Astrocyte (in vitro differentiated cells and primary cell): ENCODE measurements at places on chromosomes 4 and X.

GRCh38 chr4:185833055-185833598 lies 21.1 kb upstream of the SORBS2 start:
- peak; percentile 90 for DNase-seq

GRCh38 chr4:174999407-174999806 lies 81.2 kb downstream of the ADAM29 start:
- DNase-seq: peak; percentile 39

- no peak for DNase-seq
Observed at GRCh38 chrX:69015564-69016292, 149.5 kb downstream of the PJA1 start.

DNA sequence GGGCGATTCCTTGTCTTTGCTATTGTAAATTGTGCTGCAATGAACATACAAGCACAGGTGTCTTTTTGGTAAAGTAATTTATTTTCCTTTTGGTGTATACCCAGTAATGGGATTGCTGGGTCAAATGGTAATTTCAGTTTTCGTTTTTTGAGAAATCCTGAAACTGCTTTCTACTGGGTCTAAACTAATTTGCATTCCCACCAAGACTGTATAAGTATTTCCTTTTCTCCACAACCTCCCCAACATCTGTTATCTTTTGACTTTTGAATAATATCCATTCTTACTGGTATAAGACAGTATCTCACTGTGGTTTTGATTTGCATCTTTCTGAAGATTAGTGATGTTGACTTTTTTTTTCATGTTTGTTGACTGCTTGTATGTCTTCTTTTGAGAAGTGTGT lies 2506.0 kb downstream of the PCDH7 start:
- no peak for DNase-seq

DNA sequence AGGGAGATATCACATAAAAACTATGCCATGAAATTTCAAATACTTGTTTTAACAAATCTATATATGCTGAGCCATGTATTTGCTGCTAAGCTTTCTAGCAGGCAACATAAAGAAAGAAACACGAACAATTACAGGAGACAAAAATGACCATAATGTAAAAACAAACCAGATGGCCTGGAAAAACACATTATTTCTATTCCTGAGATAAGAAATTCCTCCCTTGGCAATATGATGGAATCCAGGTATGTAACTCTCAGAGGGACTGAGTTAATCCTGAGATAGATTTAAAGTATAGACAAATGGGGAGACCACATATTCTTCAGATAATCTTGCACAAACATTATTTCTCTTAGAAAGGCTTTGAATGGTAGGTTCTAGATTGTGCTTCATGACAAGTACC lies 224.1 kb upstream of the MAB21L2 start:
- no peak for DNase-seq

- DNase-seq: peak; percentile 0
Observed at GRCh38 chrX:49754233-49754857, 58.6 kb upstream of the PAGE1 start.

DNA sequence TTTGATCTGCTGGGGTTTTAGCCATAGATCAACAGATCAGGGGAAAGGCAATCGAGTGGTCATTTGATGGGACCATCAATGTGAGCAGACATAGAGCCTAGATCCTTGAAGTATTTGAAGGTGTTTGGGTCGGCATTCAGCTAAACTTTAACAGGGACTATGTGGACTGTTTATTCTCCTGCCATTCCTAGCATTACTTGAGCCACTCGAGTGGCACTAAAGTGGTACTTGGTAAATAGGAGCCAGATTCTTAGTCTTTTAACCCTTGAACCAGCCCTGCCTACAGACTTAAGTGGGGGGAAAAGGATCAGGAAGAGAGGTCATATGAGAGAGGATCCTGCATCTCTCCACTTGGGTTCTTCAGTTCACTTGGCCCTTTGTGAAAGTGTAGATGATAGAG lies 3.8 kb downstream of the MSN start:
- no peak for DNase-seq

DNA sequence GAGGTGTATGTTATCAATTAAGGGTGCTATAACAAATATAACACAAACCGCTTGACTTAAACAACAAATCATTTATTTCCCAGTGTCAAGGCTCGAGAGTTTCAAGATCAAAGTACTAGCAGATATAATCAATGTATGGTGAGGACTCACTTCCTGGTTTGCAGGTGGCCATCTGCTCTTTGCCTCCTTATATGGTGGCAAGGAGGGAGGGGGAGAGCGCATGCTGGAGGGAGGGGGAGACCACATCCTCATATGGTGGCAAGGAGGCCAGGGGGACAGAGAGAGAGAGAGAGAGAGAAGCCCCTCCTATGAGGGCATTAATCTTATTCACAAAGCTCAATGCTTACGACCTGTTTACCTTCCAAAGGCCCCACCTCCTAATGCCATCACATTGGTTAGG lies 372.3 kb upstream of the SPOCK3 start:
- DNase-seq: no peak

- peak; percentile 7 for DNase-seq
Observed at GRCh38 chr4:187183826-187184225, 460.2 kb upstream of the FAT1 start.

GRCh38 chrX:134654398-134655012 lies 3.8 kb downstream of the PLAC1 start:
- DNase-seq: no peak

- no peak for DNase-seq
Observed at GRCh38 chr4:119081943-119082342, 53.7 kb upstream of the MYOZ2 start.

DNA sequence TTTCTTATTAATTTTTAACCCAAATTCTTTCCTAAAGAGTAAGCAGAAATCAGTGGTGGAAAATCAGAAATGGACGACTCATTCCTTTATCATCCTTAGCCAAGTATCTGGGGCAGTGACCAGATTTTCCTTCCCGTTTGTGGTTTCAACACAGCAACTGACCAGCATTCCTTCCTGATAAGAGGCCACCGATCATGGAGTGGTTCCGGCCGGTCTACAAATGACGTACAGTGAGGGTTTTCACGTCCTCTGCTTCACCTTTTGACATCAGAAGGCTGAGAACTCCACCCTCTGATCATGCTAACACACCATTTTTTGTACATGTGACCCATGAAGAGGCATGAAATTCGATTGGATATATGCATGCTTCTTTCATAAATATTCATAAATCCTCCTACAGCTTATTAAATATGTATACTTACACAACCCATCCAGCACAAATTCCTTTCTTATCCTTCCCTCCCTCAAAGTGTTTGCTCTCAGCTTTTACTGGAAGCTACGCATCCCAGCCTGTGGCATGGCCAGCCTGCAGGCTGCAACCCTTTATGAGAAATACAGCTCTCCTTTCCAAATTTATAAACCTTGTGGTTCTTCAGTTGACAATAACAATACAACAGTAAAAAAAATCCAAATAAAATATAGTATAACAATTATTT lies 173.0 kb upstream of the CASK start:
- DNase-seq: peak; percentile 97

DNA sequence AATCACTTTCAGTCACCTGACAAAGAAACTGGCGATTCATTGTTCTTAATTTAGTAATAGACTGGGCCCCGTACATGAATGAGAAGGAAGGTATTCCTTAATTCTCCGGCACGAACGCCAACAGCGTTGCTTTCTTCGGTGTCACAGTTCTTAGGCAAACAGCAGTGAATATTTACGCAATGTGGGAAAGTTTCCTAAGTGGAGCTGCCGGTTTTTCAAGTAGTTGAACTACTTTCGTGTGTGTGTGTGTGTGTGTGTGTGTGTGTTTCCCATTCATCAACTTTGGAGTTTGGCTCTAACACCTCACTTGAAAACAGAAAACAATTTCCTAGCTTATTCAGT lies 651 bp downstream of the NXT2 start:
- peak; percentile 67 for DNase-seq

- DNase-seq: no peak
Observed at GRCh38 chr4:7040765-7041164, 2.4 kb upstream of the TADA2B start.

DNA sequence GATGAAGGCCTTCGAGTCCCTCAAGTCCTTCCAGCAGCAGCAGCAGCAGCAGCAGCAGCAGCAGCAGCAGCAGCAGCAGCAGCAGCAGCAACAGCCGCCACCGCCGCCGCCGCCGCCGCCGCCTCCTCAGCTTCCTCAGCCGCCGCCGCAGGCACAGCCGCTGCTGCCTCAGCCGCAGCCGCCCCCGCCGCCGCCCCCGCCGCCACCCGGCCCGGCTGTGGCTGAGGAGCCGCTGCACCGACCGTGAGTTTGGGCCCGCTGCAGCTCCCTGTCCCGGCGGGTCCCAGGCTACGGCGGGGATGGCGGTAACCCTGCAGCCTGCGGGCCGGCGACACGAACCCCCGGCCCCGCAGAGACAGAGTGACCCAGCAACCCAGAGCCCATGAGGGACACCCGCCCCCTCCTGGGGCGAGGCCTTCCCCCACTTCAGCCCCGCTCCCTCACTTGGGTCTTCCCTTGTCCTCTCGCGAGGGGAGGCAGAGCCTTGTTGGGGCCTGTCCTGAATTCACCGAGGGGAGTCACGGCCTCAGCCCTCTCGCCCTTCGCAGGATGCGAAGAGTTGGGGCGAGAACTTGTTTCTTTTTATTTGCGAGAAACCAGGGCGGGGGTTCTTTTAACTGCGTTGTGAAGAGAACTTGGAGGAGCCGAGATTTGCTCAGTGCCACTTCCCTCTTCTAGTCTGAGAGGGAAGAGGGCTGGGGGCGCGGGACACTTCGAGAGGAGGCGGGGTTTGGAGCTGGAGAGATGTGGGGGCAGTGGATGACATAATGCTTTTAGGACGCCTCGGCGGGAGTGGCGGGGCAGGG lies 568 bp downstream of the HTT start:
- DNase-seq: peak; percentile 41

DNA sequence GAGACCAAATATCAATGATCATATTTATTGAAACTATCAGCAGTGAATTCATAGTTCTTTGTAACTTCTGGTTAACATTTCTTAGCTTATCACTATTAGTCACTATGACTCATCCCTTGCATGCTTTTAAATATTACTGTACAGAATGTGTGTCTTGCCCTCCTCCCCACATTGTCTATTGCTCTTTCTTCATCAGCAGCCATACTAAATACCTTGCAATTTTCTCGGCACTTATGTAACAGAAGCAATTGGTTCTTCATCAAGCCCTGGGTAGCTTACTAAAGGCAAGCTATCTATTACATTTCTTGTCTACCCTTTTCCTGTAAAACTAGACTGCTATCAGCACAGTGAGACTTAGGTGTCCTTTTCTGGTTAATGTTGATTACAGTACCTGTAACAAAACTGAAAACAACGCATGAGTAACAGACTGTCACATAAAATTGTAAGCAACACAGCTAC lies 8.2 kb downstream of the KLHL4 start:
- DNase-seq: peak; percentile 88

DNA sequence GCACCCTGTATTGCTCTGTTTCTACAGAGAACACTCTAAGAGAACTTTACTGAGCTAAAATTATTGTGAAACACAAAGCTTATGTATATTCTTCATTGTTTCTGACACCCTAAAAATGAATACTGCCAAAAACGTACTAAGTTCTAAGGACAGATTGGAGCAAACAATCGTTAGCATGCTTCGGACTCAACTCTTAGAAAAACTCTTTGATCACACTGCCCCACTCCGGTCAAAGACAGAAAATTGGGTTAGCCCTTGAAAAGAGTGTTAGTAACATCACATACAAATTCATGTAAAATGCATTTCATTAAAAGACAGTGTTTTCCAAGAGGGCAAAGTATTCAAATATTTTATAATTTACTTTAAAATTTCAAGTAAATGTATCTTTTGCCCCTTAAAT lies 177.4 kb downstream of the DCHS2 start:
- DNase-seq: peak; percentile 8

DNA sequence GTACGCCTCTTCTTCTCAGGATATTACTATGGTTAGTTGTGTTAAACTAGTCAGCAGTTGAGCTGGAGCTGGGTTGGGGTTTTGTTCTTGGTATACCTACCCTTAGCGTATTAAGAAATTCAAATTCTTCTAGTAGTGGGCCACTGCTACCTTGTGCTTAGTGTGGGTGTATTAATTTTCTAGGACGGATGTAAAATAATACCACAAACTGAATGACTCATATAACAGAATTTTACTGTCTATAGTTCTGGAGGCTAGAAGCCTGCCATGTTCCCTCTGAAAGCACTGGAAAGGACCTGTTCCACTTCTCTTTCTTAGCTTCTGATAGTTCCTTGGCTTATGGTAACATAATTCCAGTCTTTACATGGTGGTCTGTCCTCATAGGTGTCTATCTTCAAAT lies 1274.7 kb downstream of the ADGRL3 start:
- DNase-seq: no peak
